ENCODE measurements at places on chromosomes 11 and 22.
A peak's percentile ranks its signal among the peaks of the same experiment; 100 is the strongest.

GRCh38 chr11:93822359-93822758 lies 28.1 kb downstream of the VSTM5 start:
- no peak for DNase-seq

DNA sequence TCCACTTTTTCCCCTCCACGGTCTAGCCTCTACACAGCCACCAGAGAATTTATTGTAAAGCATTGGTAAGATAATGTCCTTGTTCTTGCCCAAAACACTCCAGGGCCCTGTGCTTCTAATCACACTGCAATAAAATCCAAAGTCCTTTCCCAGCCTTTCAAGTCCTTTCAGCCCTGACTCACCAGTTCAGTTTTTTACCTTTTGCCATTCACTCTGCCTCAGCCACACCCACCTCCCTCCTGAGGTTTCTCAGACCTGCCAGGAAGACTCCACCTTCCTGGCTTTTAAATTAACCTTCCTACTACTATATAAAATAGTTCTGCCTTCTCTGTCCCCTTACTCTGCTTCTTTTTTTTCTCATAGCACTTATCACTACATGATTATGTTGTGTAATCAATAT lies 91.0 kb upstream of the ARHGAP32 start:
- no peak for DNase-seq

DNA sequence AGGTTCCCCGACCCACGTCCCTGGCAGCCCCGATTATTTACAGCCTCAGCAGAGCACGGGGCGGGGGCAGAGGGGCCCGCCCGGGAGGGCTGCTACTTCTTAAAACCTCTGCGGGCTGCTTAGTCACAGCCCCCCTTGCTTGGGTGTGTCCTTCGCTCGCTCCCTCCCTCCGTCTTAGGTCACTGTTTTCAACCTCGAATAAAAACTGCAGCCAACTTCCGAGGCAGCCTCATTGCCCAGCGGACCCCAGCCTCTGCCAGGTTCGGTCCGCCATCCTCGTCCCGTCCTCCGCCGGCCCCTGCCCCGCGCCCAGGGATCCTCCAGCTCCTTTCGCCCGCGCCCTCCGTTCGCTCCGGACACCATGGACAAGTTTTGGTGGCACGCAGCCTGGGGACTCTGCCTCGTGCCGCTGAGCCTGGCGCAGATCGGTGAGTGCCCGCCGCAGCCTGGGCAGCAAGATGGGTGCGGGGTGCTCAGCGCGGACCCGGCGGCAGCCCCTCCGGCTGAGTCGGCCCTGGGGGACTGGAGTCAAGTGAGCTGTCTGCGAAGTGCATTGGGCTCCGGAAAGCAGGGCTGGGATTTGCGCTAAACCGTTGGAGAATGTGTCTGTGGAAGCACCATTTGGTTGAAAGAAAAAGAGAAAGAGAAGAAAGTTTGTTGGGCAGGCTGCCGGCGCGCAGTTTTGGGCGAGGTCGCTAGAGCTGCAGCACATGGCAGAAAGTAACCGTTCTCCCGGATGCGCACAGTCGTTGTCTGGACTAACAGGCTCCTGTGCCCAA lies at the start of gene CD44:
Gene CD44 (plus strand): TSS at position 229 of the 779 bp plus-strand sequence. CDS start 133 bp downstream, at position 362.
- DNase-seq: peak; percentile 94

- DNase-seq: no peak
Observed at GRCh38 chr11:32118025-32118974, 27.4 kb downstream of the RCN1 start.

DNA sequence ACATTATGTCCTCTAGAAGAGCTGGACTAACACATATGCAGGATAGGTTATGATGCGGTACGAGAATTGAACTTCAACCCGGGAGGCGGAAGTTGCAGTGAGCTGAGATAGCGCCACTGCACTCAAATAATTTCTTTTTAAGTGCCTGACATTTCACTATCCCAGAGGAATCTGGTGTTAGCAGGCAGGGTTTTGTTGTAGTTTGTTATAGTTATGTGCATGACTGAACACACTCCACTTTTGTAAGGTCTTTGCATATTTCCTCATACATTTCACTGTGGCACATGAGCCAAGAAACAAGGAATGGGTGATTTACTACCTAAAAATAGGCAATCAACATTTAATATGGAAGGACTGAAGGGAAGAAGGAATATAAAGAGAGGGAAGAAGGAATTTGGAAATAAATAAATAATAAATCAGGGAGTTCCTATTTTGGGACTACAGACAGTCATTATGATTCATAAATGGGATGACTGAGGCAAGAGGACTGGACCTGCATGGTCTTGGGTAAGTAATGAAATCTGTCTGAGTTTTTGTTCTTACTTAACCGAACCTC lies 8.7 kb upstream of the HIPK3 start:
- DNase-seq: no peak

GRCh38 chr11:127345819-127346459 lies 345.4 kb upstream of the KIRREL3 start:
- DNase-seq: peak; percentile 4

DNA sequence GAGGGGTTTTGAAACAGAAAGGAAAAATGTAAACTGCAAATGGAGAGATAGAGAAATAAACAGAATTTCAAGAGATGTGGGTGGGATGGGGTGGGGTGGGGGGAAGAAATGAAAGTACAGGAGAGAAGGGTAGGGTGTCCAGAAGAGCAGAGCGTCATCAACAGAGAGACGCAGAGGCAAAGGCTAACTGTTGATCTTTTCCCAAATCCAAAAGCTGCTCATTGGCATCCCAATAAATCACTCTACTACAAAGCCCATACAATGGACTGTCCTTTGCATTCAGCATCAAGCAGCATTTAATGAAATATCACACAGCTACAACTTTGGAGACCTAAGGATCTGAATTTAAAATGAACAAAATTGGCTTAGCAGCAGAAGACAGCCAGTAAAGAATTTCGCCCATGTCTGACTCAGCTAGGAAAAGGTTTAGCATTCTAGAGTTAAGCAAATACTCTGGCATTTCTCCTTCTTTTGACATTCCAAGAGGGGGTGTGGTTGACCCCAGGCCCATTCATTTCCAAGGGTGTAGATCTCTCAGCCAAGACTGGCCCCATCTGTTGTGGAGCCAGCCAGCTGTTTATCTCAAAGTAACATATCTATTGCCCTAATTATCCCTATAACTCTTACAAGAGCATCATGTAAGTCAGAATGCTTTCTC lies 1.5 kb downstream of the RAB30 start:
- no peak for DNase-seq

- no peak for DNase-seq
Observed at GRCh38 chr11:70028147-70028855, 49.8 kb upstream of the ANO1 start.

- DNase-seq: no peak
Observed at GRCh38 chr11:100467821-100468508, 219.1 kb upstream of the ARHGAP42 start.

DNA sequence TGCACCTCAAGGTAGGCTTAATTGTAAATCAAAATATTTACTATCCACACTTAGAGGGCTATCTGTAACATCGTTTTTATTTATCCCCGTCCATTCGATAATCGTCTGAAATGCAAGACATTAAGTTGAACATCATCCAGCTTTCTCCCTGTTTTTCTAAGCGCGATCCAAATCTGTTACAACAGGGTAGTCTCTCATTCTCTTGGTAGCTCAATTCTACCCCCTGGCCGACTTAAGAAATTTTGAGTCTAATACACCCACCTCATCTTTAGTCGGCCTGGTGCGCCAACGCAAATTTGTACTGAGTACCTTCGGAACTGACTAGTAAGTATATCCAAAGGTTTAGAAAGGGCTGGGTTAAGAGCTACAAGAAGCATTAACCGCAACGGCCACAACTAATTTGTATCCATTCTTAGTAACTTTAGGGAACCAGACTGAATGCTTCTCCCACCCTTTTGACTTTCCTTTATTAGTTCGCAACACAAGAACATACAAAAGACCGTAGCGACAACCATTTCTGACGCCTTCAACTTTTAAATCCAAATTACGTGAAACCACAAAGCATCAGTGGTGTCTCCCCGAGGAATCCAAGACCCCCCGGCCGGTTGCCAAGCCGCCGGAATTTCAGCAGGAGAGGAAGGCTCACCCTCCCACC lies 1.0 kb upstream of the ZNF143 start:
- peak; percentile 52 for DNase-seq

GRCh38 chr11:106077609-106078455 lies at the start of gene AASDHPPT:
Gene AASDHPPT, plus strand, starts transcription at chr11:106077662. Its CDS starts 49 bp downstream, at chr11:106077711.
- no peak for DNase-seq

DNA sequence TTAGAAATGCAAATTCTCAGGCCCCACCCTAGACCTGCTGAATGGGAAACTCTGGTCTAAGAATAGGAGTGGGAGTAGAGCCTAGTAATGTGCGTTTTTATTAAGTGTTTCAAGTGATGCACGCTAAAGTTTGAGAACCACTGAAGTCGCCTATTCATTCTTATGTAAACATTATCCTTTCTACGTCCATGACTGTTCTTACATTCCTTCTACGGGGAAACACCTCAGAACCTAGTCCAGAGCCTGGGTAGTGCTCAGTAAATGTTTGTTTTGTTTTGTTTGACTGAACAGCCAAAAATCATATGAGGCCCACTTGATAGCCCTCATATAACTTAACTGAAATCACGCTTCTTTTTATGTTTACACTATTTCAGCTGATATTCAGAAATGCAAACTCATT lies 29.8 kb downstream of the VSIG10L2 start:
- no peak for DNase-seq

- DNase-seq: peak; percentile 27
Observed at GRCh38 chr22:45208993-45209838, 31.5 kb downstream of the KIAA0930 start.

- no peak for DNase-seq
Observed at GRCh38 chr11:88454881-88455280, 117.3 kb upstream of the CTSC start.

- no peak for DNase-seq
Observed at GRCh38 chr22:44395118-44396005, 82.6 kb upstream of the SHISAL1 start.

DNA sequence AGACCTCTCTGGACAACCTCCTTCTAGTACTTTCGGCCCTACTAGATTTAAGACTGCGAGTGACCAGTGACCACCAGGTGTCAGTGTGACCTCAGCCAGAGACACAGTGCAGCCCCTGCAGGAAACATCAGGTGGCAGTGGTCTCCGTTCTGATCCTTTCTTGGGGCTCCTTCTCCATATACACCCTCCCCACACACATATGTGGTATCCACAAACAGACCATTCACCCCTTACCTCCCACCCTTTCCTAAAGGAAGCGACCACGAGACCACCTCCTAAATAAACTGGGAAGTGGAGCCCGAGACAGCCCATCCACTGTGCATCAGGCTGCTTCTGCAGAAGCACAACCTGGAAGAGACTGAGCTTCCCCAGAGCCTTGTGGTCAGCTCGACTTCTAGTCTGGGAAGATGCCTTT lies 38.5 kb upstream of the CYP2D6 start:
- DNase-seq: peak; percentile 79
